ENCODE measurements at places on chromosomes 13 and 19. TPM values are rescaled to one million over a fixed set of nuclear protein-coding genes. Genes with fewer than 3 reads are reported as not detected.
A peak's percentile ranks its signal among the peaks of the same experiment; 100 is the strongest.

DNA sequence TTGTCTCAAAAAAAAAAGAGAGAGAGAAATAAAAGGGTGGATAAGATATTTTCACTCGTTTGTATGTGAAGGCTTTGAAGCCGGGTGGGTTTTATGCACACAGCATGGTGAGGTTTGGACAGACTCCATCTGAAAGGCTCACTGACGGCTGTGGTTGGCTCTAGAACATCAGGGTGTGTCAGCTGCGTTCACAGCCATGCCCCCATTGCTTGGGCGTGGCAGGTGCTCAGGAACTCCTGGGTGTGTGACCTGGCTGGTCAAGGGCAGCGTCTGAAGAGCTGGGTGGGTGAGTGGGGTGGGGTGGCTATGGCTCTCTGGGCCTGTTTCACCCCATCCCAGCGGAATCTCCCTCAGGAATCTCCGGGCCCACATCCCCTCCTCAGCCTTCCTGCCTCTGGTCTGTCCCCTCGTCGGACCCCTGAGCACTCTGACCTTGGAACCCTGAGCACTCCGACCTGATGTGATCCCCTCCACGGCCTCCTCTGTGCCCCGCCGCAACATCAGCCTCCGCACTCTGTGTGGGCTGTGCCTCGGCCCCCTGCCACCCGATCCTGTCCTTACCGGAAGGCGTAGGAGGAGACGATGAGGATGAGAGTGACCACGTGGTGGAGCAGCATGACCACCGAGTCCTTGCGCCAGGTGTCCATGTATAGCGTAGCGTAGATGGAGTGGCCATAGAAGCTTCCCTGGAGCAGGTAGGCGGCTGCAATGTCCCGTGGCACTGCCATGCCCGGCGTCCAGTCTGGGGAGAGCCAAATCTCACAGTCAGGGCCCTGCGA is 12.2 kb downstream of the CERS1 start:
- no peak for DNase-seq

Gene WDR88
- 1.2 TPM for polyA plus RNA-seq

GRCh38 chr13:113842336-113843062 is 21.4 kb downstream of the GAS6 start:
- DNase-seq, result no peak

DNA sequence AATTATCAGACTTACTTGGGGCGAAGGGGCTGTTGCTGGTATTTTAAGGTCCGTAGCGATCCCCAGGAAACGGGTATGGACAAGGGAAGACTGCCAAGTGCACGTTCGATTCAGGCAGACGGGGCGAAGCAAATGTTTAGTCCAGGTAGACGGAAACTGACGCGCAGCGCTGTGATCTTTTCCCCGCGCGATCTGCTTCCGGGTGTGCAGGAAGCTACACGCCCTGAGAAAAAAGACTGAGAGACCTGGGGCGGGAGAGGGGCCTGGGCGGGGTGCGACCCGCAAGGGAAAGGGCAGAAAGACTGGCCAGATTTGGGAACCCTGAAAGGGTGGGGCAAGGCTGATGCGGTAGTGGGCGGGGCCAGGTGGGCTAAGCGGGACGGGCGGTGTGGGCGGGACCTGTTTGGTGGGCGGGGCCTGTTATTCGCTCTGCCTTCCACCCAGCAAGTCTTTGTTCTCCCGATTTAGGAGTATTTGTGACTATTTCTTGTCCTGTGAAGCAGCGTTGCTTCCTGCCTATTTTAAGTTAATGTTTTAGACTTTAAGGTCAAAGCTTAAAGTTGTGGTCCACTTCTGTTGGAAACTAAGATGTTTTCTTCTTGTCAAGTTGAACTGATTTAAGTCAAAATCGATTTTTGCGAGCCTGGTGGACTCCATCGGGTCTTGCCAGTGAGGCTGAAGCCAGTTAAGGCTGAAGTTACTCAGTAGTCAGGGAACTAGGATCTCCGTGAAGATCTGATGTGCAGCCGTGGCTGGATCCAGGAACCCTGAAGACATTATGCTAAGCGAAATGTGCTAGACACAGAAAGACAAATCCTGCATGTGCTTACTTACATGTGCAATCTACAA is at the start of gene ZNF836:
Gene ZNF836 (minus strand): TSS at position 301 of the 849 bp plus-strand sequence. CDS start 3,549 bp downstream, outside the sequence.
- DNase-seq, result peak; percentile 83

GRCh38 chr13:30816736-30817135 is 81.4 kb downstream of the ALOX5AP start:
- DNase-seq, result no peak

- DNase-seq, result no peak
Observed at GRCh38 chr19:27764186-27764804, 1448.7 kb downstream of the UQCRFS1 start.

GRCh38 chr13:83272076-83272475 is 610.2 kb downstream of the SLITRK1 start:
- no peak for DNase-seq

Gene NKPD1
- 0.10 TPM for polyA plus RNA-seq

- DNase-seq, result no peak
Observed at GRCh38 chr13:94232956-94233355, 246.5 kb downstream of the DCT start.

- DNase-seq, result no peak
Observed at GRCh38 chr19:3691372-3691716, 8.9 kb downstream of the PIP5K1C start.

DNA sequence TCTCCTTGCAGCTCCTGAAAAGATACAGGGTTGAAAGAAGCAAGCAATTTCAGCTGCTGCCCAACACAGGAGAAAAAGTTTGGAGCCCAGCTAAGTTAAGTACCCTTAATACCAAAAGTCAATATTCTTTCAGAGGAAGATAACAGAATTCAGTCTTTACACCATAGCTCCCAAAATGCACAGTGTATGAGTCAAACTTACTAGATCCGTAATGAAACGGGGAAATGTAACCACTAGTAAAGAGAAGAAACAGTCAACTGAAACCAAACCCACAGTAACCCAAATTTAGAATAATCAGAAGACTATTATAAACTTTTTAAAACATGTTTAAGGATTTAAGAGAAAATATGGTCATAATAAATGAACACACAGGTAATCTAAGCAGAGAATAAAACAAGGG is 45.2 kb downstream of the SUCLA2 start:
- DNase-seq, result no peak

- DNase-seq, result no peak
Observed at GRCh38 chr19:44430956-44431355, 17.3 kb downstream of the ZNF229 start.

Gene DLL3
- polyA plus RNA-seq, result 0.59 TPM

Gene CEBPA
- 25.9 TPM for polyA plus RNA-seq

Gene TMEM255B
- polyA plus RNA-seq, result 17.4 TPM

GRCh38 chr19:55672418-55672817 is 2.6 kb upstream of the EPN1 start:
- DNase-seq, result no peak

DNA sequence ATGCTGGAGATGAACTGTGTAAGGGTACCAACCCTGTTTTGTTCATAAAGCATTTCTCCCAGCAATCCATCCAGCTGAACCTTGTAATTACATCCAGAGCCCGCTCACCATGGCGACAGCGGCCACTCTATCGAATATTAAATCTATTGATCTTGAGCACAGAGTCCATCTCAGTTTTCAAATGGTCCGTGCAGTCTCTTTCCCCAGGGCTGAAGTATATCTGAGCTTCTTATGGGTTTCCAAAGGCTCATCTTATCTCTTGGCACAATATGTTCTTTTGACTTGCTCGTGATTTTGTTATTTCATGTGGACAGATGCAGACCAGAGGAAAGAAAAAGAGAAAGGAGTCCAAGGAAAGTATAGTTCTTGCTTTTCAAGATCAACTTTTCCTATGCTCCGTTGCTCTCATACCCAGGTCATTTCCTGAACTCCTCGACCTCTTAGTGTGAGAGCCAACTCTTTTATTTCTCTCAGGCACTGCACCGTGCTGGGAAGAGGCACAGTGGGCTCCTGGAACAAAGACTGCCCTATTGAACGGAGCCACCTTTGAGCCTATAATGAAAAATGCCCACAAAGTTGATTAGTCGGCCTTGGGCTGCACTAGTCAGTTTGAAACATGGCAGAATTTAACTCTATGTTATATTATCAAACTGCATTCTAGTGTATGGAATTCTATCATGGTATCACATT is 66.7 kb downstream of the RFC3 start:
- DNase-seq, result no peak
